Natural killer cell treated with Interleukin-12 subunit alpha and Interleukin-12 subunit beta and Interleukin-15 and Interleukin-18, amount 100 ng/mL, for 72 hours (primary cell): ENCODE measurements at places on chromosomes 1 and 21. TPM values are rescaled to one million over a fixed set of nuclear protein-coding genes. Genes with fewer than 3 reads are reported as not detected.

The FCRL4 gene
- not detected for total RNA-seq

The PROX1 gene
- not detected for total RNA-seq

- DNase-seq: no peak
Observed at GRCh38 chr1:228740543-228741317, 5.5 kb downstream of the RHOU start.

- DNase-seq: no peak
Observed at GRCh38 chr21:33041981-33042380, 16.2 kb downstream of the OLIG2 start.

GRCh38 chr21:41071258-41072171, 96.4 kb upstream of the BACE2 start:
- no peak for DNase-seq

DNA sequence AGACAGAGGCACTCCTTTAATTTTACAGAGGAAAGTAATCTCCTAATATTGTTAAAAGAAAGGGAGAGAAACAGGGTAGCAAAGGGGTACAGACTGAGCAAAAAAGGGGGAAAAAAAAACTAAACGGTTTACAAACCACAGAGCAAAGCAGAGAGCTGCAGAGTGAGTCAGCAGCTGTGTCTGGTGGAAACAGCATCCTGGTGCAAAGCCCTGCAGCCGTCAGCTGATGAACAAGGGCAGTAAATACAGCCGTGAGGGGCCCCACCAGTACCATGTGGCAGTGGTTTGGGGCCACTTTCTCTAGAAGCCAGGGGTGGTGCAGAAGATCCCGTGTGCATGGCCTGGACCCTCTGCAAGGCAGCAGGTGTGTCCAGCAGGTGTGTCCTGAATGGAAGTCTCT, 111.3 kb downstream of the ERG start:
- DNase-seq: no peak

GRCh38 chr1:92881391-92881790, 49.6 kb downstream of the RPL5 start:
- DNase-seq: no peak

- DNase-seq: no peak
Observed at GRCh38 chr1:109570414-109570813, 22.0 kb downstream of the GNAI3 start.

DNA sequence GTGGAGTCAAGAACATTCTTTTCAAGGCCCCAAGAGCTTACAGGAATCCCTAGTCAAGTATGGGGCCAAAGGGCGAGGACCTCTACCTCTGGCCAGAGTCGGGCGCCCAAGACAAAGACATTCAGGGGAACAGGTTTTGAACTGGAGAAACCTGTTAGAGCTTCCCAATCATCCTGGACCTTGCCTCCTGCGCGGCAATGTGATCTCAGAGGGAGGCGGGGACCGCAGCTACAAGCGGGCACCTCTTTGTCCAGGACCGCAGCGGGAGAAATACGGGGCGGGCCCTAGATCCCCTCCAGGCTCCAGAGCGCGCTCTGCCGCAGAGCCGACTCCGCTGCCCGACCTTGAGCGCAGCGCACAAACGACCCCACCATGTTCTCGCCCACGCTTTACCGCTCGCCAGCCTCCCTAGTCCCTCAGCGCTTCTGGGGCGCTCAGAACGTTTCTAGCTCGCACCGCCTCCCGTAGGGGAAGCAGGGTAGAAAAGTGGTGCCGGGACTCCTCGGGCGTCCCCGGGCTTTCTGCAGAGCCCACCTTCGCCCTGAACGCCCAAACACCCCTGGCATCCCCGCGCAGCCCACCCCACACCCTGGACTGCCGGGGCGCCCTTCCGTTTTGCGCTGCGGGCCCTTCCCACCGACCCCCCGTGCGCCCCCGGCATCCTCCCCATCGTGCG, 28.1 kb downstream of the RABIF start:
- DNase-seq: no peak

- no peak for DNase-seq
Observed at GRCh38 chr21:17575076-17575475, 37.6 kb downstream of the BTG3 start.
